Stimulated activated CD8-positive, alpha-beta memory T cell treated with anti-CD3 and anti-CD28 coated beads, Interleukin-4, amount 100 ng/mL, for 1 hour (primary cell): ENCODE measurements at places on chromosomes 3 and 15.

DNA sequence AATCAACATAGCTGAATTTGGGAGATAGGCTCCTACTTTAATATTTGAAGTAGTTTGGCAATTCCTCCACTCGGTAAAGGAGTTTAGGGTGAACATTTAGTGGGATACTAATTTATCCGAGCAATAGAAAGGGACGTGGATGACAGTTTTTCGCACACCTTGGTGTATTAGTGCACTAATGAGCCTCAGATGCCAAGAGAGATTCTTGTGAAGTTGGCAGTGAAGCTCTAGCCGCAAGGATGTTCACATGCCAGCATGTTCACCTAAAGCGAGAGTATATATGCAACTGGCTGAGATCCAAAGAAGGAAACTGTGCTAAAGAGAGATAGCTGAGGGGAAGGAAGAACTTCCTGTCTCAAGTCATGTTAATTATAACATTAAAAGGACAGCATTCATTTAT is 58.5 kb downstream of the TGFBR2 start:
- DNase-seq, result no peak

GRCh38 chr3:194109192-194109863 is 26.6 kb upstream of the HES1 start:
- no peak for DNase-seq

DNA sequence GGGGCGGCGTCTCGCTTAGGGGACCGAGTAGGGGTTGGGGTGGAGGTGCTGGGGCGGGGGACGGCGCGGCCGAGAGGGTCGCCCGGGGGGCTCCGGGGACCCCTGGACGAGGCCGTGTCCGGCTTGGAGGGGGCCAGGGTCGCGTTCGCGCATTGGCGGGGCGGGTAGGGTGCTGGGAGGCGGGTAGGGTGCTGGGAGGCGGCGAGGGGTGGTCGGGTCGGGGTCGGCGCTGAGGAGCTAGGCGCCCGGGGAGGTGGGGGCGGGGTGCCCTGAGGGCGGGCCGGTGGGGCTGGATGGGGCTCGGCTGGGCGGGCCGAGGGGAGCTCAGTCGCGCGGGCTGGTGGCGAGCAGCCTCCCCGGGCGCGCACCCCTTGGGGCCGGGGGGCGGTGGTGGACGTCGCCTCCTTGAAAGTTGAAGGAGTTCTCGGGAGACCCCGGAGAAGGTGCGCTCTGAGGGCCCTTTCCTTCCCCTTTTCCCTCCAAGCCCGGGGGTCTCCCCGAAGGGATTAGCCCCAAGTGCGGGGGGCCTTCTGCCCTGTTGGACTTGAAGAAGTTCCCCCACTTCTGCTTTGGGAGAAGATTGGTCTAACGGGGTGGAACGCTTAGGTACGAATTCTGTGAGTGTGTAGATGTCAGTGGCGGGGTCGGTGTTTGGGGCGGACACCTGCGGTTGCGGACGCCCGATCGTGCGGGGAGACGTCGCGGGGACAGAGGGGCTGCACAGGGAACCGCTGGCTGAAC is 543 bp downstream of the MEF2A start:
- no peak for DNase-seq

DNA sequence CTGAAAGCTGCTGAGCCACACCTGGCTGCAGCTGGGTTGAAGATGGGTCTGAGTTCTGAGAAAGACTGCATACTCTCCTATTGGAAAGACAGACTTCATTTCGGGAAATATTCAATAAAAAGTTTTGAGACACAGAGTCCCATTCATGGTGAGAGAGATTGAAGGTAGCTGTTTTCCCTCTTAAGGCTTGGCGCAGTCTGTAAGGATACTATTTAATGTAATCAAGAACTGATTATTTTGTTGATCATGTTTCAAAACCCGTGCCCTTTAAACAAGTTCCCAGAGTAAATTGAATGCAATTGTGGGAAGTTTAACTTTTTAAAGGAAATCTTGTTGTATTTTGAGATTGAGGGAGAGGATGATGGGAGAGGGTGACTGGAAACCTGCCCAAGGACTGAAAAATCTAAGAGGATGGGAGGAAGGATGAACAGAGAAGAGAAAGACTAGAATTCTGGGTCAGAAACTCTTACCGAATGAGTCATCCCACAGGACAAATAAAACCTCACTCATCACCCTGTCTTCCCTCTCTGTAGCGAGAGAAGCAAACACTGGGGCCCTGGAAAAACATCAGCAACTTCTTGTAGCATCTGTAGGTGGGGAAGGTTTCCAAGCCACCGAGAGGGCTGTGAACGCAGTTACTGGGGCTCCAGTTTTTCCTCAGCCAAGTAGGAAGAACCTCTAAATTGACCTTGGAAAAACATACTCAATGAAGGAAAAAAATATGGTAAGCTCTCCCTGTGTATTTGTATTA is 193.2 kb upstream of the TPRG1 start:
- DNase-seq, result no peak

DNA sequence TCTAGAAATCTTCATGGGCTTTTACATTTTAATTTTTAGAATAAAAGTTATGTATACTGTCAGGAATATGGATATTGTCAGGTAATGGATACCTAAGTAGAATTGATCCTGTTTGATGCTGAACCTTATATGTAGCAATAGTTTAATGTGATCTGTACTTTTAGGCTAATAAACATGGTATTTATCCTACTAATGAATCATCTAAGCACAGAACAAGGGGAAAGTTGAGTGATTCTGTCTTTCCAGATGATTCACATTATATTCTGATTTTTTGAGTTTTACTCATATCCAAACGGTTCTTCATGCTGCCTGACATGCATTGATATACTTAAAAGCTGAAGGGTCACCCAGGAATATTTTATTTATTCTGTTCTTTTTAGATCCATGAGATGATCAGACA is 34.5 kb downstream of the FANCI start:
- no peak for DNase-seq

- DNase-seq, result no peak
Measured at GRCh38 chr15:65309882-65310418, 5.5 kb downstream of the RNU5B-1 start.

DNA sequence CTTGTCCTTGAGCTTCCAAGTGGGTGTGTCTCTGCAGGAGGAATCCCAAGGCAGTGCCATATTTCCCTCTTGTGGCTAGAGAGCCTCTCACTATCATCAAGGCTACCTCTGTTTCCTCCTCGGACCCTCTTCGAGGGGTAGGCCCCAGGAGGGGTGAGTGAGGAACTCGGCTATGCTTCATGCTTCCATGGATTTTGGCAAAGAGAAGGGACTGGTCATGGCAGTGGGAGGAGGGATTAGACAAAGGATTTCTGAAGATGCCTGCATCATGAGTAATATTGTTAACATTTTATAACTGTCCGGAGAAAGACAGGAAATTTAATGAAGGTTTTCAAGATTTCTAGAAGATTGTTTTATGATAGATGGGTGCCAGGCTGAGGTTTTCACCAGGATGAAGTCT is 241.5 kb downstream of the CLSTN2 start:
- DNase-seq, result no peak

DNA sequence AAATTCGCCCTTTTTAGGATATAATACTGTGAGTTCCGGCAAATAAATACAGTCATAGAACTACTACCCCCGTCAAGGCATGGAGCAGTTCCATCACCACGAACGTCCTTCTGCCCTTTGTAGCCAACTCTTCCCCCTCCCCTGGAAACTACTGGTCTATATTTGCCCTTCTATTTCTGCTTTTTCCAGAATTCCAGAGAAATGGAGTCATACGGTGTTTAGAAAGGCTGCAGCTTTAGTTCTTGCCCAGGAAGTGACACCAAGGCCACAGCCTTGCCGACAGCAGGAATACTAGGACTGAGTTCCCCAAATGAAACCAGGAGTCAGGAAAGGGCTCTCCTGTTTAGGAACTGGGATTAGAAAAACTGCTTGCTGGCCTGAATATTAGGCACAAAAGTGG is 291.2 kb downstream of the FAM43A start:
- no peak for DNase-seq

GRCh38 chr15:82931221-82931620 is 21.3 kb downstream of the HOMER2 start:
- DNase-seq, result no peak

GRCh38 chr3:100047455-100048141 is 66.7 kb downstream of the FILIP1L start:
- DNase-seq, result no peak

DNA sequence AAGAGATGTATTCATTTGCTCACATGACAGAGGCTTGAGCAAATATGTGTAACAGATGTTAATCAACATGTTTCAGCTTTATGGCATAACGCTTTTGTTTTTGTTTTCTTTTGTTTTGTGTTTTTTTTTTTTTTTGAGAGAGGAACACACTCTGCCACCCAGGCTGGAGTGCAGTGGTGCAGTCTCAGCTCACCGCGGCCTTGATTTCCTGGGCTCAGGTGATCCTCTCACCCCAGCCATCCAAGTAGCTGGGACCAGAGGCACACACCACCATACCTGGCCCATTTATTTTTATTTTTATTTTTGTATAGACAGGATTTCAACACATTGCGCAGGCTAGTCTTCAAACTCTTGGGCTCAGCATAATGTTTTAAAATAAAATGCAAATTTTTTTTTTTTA is 1504.4 kb upstream of the CADM2 start:
- no peak for DNase-seq

DNA sequence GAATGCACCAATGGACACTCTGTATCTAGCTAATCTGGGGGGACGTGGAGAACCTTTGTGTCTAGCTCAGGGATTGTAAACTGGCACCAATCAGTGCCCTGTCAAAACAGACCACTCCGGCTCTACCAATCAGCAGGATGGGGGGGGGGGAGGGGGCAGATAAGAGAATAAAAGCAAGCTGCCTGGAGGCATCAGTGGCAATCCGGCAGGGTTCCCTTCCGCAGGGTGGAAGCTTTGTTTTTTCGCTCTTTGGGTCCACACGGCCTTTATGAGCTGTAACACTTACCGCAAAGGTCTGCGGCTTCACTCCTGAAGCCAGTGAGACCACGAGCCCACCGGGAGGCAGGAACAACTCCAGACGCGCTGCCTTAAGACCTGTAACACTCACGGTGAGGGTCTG is 827.1 kb downstream of the PLOD2 start:
- no peak for DNase-seq

DNA sequence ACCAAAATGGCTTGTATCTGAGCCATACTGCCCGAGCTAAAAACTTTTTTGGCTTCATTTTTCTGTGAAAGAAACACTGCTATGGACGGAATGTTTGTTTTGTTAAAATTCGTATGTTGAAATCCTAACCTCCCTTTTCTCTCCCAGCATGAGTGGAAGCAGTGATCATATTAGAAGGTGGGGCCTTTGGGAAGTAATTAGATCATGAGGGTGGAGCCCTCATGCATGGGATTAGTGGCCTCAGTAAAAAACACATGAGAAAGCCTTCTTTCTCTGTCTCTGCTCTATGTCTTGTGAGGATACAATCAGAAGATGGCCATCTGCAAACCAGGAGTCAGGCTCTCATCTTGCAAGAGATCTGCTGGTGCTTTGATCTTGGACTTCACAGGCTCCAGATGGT is 7.4 kb upstream of the FNDC3B start:
- DNase-seq, result no peak

DNA sequence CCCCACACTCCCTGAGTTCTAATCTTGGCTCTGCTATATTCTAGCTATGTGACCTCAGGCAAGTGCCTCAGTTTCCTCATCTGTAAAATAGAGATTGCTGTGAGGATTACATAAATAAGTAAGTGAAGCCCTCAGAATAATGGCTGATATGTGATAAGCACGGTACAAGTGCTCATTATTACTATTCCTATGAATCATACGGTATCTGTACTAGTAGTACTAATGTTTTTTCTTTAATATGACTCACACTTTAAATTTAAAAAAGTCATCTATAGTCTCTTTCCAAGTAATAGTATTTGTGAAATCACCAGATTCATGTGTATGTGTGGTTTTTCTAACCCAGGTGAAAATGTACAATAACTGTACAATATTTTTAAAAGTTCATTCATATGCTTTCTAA is 58.7 kb downstream of the CLDN11 start:
- no peak for DNase-seq
